Activated CD4-positive, alpha-beta T cell treated with anti-CD3 and anti-CD28 coated beads, Interleukin-2, Interleukin-6, amounts not matched to agents 100 ng/mL and 50 ng/mL, durations not matched to agents 16 hours and 8 hours (primary cell): ENCODE measurements at places on chromosomes 1 and 21.

DNA sequence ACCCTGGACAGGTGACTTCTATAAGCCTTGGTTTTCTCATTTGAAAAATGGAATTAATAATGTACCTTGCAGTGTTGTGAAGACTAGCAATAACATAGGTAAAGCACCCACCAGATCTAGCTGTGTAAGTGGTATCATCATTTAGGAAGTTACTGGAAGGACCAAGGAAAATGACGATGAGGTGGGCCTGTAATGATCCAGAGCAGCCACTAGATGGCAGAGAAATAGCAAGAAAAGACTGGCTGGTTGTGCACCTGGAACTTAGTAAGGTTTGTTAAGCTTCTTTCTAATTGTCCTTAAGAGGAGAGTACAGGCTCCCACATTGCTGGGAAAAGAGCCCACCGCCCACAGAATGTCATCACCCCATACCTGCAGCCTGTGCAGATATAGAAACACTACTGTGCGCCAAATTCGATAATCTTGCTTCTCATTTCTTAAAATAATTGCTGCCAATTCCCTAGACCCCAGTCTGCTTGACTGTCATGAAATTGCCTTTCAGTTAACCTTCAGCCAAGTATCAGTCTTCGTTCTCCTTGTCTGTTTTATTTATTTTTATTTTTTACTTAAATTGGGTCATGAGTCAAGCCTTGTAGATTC, 37.2 kb downstream of the WNT4 start:
- DNase-seq: peak; percentile 59

DNA sequence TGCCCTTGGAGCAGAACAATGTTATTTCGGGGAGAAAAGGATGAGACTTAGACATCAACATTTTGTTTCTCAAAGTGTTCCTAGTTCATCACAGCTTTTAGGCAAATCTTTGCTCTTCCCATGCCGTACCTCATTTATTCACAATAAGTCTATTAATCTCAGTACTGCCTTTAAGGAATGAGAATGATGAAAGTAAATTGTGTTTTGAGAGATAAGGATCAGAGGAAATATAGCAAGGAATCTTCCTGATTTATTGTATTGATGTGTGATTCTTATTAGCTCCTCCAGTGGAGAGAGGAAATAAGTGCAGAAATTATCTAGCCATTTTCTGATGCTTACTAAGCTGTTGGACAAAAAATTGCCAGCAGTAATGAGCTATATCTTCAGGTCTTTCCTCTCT, 2.0 kb downstream of the POLR3C start:
- DNase-seq: no peak

GRCh38 chr21:42063191-42063570, 7.9 kb upstream of the UMODL1 start:
- DNase-seq: no peak

DNA sequence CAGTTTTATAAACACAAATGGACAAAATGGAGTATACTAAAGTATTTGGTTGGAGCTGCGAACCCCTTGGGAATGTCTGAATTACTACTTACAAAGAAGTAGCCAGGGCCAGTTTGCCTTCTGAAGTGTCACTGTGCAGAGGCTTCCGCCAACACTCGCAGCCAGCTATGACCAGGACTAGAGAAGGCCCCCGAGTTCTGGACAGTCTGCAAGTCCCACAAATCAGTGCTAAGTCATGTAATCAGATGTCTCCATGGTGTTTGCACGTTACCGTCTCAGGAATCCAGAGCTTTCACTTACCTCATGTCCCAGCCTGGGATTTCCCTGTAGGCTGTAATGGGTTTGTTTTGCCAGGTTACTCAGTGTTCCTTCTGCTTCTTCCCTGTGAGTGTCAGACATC, 106.6 kb upstream of the SPAG17 start:
- DNase-seq: no peak

GRCh38 chr1:36737767-36738166, 255.1 kb upstream of the CSF3R start:
- no peak for DNase-seq

GRCh38 chr1:187390215-187390818, 561.6 kb downstream of the PLA2G4A start:
- no peak for DNase-seq

- DNase-seq: no peak
Observed at GRCh38 chr1:220483700-220484099, 44.2 kb upstream of the MARK1 start.

- DNase-seq: peak; percentile 26
Observed at GRCh38 chr21:42537106-42537742, 23.6 kb downstream of the SLC37A1 start.

DNA sequence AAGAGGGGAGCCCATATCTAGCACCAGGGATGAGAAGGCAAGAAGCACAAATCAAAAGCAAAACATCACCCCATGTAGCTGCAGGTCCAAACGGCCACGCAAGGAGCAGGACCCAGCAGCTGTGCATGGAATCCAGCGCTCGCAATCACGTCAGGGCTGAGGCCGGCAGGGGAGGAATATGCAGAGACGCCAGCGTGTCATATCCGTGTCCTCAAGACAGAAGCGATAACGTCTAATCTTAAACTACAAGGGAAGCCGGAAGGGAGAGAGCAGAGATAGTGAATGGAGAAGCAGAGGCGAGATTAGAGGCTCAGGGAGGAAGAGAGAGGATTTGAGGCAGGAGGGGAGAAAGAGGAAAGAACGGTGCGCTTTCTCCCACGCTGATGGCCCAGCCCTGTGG, 39.1 kb downstream of the FBXO2 start:
- no peak for DNase-seq

DNA sequence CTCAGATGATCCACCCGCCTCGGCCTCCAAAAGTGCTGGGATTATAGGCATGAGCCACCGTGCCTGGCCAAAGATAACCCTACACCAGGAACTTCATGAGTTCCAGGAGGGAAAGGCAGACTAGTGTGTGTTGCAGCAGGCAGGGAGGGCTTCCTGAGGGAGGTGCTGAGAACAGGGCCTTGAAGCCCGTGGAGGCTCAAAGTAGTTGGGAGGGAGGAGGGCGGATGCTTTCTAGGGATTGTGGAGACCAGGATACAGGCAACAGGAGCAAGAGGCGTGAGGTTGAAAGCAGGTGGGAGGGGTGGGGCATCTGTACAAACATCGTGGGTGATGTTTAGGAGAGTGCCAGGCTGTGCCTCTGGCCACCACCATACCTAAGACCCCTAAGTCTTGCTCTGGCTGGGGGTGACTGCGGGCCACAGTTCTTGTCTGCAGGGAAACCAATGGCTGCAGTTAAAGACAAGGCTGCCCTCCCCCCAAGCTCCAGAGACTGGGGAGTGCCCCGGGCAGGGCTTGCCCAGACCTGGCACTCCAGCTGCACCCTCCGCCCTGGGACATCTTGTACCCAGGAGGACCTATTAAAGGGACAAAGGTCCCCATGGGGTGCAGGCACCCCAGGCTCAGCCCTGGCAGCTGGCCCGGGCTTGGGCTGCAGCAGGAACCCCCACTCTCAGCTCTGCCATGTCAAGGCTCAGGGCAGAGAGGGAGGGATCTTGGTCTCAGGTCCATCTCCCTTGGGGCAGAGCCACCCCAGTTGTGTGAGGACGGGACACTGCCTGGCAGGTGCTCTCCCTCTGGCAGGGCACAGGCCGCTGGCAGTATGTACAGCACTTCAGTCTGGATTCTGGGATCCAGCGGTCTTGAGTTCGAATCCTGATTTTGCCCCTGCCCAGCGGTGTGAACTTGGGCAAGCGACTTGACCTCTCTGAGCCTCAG, 22.1 kb upstream of the CASZ1 start:
- no peak for DNase-seq

GRCh38 chr1:36080236-36080635, 3.7 kb upstream of the TEKT2 start:
- DNase-seq: no peak

GRCh38 chr1:94962409-94963265, 35.7 kb upstream of the CNN3 start:
- DNase-seq: peak; percentile 51

DNA sequence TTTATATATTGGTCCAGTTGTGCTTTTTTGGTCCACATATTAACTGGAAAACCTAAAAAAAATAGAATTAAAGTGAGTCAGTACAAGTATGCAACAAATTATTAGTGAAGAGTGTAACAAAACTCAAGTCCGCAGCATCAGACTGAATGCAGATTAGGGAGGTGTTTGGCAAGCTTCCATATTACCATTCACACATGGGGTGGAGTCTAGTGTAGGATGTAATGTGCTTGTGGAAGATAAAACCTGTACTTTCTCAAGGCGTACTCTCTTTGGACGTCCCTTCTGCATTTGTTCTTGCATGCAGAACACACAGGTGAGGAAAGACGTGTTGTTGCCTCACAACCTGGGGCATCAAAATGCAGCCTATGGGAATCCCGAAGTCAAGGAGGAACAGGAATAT, 668.7 kb downstream of the MRPL39 start:
- no peak for DNase-seq
